Skeletal muscle tissue (tissue), 5 donors: ENCODE measurements at places on chromosomes 2 and 18. TPM values are rescaled to one million over a fixed set of nuclear protein-coding genes. Genes with fewer than 3 reads are reported as not detected.

The BCL2 gene
- total RNA-seq, result 39.1 TPM

The TXNDC2 gene
- not detected for total RNA-seq

The IL36RN gene
- not detected for total RNA-seq

The ERLEC1 gene
- total RNA-seq, result 44.9 TPM

The DOCK10 gene
- total RNA-seq, result 15.1 TPM

The LONRF2 gene
- total RNA-seq, result 1.0 TPM

The CFC1 gene
- total RNA-seq, result not detected

The SCN1A gene
- total RNA-seq, result under 0.01 TPM

The UGT1A6 gene
- 0.52 TPM for total RNA-seq

The CNDP2 gene
- 25.6 TPM for total RNA-seq

The LRATD1 gene
- 5.2 TPM for total RNA-seq

The ANKRD30B gene
- under 0.01 TPM for total RNA-seq

The MARCO gene
- total RNA-seq, result 0.52 TPM

The ARID5A gene
- 9.9 TPM for total RNA-seq
